ENCODE measurements at places on chromosomes 6 and 20.

DNA sequence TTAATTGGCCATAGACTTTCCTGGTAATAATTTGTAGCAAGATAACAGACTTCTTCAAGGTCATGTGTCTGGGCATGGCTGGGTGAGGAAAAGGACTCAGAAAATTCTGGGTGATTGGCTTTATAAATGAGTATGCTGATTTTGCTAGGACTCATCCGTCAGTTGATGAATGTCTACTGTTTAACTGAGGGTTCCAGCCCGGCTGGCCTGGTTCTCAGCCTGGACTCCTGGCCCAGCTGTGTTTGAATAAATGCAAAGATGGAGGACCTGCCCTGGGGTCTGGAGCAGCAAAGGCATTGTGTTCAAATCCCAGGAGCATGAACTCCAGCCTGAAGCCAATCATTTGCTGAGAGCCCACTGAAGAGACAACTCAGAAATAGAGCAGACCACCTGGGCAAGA lies 323.2 kb downstream of the LRFN2 start:
- DNase-seq = no peak

DNA sequence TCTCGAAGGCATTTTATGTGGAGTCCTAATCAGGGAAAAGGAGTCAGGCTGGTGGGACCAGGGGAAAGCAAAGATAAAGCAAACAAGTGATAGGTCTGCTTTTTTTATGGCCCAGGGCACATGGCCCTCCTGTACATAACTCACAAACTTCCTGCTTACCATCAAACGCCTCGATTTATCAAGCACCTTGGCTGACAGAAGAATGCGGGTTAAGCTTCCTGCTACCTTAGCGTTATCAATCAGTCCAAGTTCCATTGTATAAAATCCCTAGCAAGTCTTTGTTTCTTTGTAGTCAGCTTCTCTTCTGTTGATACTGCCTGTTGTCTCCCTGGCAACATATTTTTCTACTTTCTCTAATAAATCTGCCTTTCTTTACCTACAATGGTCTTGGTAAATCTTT lies 4.1 kb upstream of the TRIM27 start:
- DNase-seq = no peak

DNA sequence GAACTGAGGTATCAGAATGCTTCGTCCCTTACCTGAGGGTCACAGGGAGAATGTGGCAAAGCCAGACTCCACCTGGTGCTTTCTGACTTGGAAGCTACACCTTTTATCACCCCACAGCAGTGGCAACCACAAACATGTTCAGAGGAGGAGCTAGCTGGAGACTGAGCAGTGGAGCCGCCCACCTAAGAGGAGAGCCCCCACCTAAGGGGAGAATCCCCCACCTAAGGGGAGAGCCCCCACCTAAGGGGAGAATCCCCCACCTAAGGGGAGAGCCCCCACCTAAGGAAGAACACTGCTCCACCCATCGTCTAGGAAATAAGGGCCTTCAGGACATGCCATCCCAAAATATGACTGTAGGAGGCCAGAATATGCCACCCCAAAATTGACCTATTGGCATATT lies 4.0 kb downstream of the SLC52A3 start:
- no peak for DNase-seq

- DNase-seq = no peak
Observed at GRCh38 chr6:33863084-33863483, 59.3 kb upstream of the MLN start.

- DNase-seq = no peak
Observed at GRCh38 chr20:7926767-7927166, 13.5 kb downstream of the HAO1 start.

- DNase-seq = no peak
Observed at GRCh38 chr6:10588562-10589428, 67.6 kb downstream of the GCNT2 start.

GRCh38 chr20:9518576-9519175 lies 4.3 kb downstream of the LAMP5 start:
- DNase-seq = no peak

GRCh38 chr6:25404693-25405169 lies 125.6 kb downstream of the CARMIL1 start:
- DNase-seq = no peak

DNA sequence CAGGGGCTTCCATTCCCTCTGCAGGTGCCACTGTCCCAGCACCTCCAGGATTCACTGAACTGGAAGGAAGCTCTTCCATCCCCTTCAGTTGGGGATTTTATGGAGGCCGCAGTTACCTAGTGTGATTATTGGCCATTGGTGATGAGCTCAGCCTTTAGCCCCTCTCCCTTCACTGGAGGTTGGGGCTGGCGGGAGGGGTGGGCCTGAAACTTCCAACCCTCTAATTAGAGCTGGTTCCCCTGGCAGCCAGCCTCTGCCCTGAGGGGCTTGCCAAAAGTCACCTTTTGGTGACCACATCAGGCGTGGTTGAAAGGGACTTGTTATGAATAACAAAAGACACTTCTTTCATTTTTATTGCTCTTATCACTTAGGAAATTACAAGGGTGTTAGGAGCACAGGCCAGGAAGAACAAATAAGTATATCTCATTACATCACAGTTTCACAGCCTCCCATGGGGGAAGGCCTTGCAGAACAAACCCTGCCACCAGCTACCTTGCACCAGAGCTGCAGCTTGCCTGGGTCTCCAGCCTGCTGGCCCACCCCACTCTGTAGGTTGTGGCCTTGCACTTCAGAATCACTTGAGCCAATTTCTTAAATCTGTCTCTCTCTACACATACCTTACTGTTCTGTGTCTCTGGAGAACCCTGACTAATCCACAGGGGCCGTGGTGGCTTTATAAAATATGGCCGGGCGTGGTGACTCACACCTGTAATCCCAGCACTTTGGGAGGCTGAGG lies 5.0 kb downstream of the PYGB start:
- DNase-seq = no peak

DNA sequence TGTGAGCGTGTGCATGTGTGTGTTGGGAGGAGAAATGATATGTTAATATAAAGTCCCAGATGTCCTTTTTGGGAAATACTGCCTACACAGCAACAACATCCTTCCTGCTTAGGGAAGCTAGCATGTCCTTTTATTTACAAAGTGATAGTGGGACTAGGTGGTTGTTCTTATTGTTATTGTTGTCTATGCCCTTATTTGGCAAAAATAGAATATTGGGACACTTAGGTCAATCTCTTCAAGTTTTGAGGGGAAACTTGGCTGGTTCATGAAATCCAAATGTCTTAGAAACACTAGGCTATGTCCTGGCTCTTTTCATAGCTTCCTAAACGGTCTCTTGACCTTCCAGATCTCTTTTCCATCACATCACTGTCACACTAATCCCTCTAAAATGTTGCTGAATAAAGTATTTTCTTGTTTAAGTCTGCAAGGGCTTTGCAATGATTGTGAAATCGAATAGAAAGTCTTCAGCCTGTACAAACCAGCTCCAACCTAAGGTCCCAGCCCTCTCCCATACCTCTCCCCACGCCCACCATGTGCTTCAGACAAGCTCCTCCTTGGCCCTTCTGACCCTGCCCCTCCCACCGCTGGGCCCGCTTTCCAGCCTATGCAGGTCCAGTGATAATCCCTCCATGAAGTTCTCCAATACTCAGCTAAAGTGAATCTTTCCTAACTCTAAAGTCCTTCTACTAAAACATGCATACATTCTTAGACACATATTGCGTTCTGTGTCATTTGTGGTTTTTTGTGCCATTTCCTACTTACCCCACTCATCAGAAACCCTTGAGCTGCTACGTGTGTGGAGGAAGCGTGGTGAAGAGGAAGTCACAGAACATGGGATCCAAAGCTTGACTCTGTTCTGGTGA lies 205.1 kb downstream of the LY86 start:
- no peak for DNase-seq

- no peak for DNase-seq
Observed at GRCh38 chr20:59958123-59958522, at the start of gene CDH26. Gene CDH26 (plus strand): TSS chr20:59958423. CDS start chr20:59958727, 304 bp downstream.

- no peak for DNase-seq
Observed at GRCh38 chr6:120273411-120273810, 923.9 kb upstream of the MAN1A1 start.
